Stimulated activated CD4-positive, alpha-beta T cell treated with anti-CD3 and anti-CD28 coated beads, Interleukin-15, amount 100 ng/mL, for 48 hours (primary cell): ENCODE measurements at places on chromosomes 13 and 19.

GRCh38 chr13:50167224-50167947 lies 152.1 kb downstream of the KCNRG start:
- no peak for DNase-seq

DNA sequence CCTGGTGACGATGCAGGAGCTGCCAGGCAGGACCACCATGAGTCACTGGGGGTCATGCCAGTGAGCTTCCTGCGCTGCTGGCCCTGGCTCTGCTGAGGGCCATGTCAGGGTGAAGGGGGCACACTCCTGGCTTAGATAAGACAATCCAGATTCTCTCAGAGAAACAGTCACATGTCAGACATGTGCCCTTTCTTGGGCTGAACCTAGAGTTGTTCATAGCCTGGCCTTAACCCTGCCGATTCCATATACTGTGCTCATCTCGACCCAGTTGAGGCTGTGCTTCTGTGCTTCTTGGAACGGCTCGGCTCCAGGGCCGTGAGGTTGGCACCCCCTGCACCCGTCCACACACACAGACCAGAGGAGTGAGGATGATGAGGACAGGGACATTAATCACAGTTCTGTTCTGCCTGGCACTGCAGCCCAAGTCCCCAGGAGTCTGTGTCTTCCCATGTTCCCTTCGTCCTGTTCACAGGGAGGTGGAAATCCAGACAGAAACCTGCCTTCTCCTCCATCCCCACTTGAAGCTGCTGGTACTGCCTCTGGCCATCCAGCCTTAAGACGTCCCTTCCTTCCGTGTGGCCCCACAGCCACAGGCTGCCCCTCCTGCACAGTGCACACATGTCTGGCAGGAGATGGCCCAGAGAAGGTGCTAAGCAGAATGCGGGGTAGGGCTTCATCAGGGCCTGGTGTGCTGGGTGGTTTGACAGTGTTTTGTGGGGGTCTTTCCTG lies 50.0 kb downstream of the LYL1 start:
- no peak for DNase-seq

GRCh38 chr19:4909156-4909896 lies at the start of gene UHRF1:
UHRF1 (plus strand) TSS chr19:4909501; CDS start chr19:4910886, 1,385 bp downstream.
- DNase-seq: peak; percentile 68

DNA sequence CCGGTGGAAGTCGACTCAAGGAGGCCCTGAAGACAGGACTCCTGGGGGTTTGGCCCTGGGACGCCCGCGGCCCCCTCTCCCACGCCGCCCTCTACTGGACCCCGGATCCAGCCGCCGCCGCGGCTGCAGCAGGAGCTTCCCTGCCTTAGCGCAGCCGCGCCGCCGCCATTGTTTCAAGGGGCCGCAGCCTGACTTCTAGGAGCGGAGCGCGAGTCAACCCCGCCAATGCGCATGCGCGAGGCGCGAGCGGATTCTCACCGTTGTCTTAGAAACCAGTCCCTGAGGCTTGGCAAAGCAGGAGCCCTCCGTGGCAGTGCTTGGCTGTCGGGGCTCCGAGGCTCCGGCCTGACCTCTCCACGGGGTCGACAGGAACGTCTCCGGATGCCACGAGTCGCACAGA lies 19.1 kb upstream of the ZNF420 start:
- DNase-seq: no peak

DNA sequence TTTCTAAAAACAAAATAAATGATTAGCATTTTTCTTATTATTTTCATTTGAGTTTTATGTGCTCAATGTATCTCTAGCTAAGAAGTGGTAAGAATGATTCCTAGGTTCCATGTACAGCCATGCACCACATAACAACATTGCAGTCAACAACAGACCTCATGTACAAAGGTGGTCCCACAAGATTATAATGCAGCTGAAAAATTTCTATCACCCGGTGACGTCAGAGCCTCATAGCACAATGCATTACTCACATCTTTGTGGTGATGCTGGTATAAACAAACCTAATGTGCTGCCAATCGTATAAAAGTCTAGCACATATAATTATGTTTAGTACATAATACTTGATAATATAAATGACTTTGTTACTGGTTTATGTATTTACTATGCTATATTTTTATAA lies 120.5 kb downstream of the SLC7A1 start:
- no peak for DNase-seq

- no peak for DNase-seq
Observed at GRCh38 chr13:109254274-109254673, 532.1 kb downstream of the IRS2 start.

DNA sequence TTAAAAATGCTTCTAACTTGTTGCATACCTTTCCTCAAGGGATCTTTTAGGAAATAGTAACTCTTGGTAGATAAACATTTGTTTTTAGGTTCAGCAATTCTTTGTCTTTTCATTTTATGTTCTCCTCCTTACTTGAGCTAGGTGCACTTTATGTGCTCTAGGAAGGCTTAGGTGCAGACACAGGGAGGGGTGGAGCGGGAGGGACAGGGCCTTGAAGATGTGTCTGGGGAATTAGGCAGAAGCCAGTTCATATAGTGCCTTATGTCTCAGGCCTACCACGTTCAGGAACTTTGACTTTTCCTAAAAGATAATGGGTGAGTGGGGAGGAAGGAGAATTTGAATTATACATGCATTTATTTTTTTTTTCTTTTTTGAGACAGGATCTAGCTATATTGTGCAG lies 37.7 kb downstream of the IRS2 start:
- no peak for DNase-seq

- DNase-seq: no peak
Observed at GRCh38 chr13:50358231-50359040, 343.2 kb downstream of the KCNRG start.
